ENCODE measurements at places on chromosomes 11 and 22.

- no peak for DNase-seq
Observed at GRCh38 chr22:17368554-17369438, 464 bp upstream of the CECR2 start.

GRCh38 chr22:32850591-32851517 is 49.3 kb downstream of the TIMP3 start:
- no peak for DNase-seq

GRCh38 chr11:72836111-72836510 is 21.9 kb downstream of the ATG16L2 start:
- no peak for DNase-seq

- no peak for DNase-seq
Observed at GRCh38 chr11:65849366-65849765, 8.6 kb downstream of the CFL1 start.

GRCh38 chr11:69377953-69378302 is 84.0 kb downstream of the MYEOV start:
- DNase-seq = no peak

Measured in CD4-positive, alpha-beta T cell (primary cell).